Glutamatergic neuron (in vitro differentiated cells): ENCODE measurements at places on chromosomes 6 and 20. TPM values are rescaled to one million over a fixed set of nuclear protein-coding genes. Genes with fewer than 3 reads are reported as not detected.

C6orf89 gene
- 57.0 TPM for total RNA-seq

BMP7 gene
- 8.7 TPM for total RNA-seq

MDFI gene
- total RNA-seq = 7.9 TPM

CRISP2 gene
- total RNA-seq = not detected

REM1 gene
- 2.8 TPM for total RNA-seq

C6orf132 gene
- total RNA-seq = 0.25 TPM

GRCh38 chr6:786946-787763, 94.2 kb upstream of the EXOC2 start:
- DNase-seq = no peak

GRCh38 chr6:130453230-130453629, 87.4 kb downstream of the TMEM200A start:
- no peak for DNase-seq

- DNase-seq = no peak
Observed at GRCh38 chr6:150451807-150452427, 83.1 kb downstream of the IYD start.

DNA sequence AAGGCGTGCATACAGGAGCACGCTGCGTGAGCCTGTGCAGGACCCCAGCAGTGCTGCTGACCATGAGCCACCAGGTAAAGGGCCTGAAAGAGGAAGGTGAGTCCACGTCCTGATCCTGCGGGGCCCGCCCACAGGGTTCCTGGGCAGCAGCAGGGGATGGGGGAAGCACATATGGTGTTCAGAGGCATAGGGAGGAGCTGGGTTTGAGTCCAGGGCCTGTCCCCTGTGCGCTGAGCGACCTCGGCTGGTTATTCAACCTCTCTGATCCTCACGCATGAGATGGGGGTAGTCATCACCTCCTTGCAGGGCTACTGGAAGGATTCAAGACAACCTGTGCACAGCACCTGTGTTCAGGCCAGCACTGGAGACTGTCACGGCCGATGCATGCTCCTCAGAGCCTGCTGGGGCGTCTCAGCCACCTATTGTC, at the start of gene TMC2:
Gene TMC2 (plus strand): TSS at position 14 of the 427 bp plus-strand sequence. CDS start 49 bp downstream, at position 63.
- DNase-seq = no peak

DNA sequence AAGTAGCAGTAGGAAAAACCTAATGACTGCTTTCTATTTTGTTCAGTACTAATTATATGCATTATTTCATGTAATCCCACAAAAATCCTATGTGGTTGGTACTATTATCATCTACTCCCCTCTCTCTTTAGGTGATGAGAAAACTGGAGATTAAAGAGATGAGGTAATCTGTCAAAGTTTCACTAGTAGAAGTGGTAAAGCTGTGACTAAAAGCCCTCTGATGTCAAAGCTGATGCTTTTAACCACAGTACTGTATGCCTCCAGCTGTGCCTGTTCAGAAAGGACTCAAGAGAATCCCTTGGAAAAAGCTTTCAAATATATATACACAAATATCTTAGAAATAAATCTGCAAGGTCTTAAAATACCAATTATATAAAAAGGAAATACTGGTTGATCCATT, 38.0 kb downstream of the PHIP start:
- DNase-seq = no peak

DNA sequence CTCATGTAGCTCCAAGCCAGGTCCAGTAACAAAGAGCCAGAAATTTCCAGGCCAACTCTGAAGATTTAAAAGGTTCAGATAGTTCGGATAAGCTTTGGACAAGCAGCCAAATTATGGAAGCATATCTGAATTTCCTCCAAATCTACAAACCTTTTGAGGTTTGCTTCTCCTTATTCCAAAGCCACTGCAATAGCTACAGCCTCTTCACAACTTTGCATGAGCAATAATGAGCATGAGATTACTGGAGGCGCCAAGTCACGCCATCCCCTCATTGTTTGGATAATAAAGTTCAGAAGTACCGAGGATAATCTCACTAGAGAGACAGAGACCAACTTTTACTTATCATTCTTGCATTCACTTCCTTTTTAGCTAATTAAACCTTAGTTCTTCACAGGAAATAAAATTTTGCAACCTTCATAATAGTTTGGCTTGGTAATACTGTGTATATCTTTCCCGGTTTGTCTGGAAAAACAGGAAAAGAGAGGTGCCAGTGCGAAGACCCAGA, 329.6 kb upstream of the RSPO3 start:
- DNase-seq = no peak

GRCh38 chr6:2266031-2266795, 20.8 kb upstream of the GMDS start:
- DNase-seq = no peak
